RWPE1 (cell line): ENCODE measurements at places on chromosomes 3 and 15.

DNA sequence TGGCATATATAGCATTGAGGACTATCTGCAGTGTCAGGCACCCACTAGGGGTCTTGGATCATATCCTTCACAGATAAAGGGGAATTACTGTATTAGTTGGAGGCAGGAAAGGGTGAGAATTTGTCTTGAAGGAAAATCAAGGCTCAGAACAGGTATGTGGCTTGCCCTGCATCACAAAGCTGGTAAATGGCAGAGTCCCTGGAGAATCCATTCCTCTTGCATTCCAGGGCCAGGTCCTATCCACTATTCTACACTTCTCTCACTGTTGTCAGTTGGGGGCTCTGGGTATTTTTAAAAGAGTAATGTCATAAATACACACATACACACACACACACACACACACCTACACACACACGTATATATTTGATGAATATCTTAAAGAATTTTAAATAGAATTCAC, 19.8 kb upstream of the FGF12 start:
- DNase-seq = no peak

DNA sequence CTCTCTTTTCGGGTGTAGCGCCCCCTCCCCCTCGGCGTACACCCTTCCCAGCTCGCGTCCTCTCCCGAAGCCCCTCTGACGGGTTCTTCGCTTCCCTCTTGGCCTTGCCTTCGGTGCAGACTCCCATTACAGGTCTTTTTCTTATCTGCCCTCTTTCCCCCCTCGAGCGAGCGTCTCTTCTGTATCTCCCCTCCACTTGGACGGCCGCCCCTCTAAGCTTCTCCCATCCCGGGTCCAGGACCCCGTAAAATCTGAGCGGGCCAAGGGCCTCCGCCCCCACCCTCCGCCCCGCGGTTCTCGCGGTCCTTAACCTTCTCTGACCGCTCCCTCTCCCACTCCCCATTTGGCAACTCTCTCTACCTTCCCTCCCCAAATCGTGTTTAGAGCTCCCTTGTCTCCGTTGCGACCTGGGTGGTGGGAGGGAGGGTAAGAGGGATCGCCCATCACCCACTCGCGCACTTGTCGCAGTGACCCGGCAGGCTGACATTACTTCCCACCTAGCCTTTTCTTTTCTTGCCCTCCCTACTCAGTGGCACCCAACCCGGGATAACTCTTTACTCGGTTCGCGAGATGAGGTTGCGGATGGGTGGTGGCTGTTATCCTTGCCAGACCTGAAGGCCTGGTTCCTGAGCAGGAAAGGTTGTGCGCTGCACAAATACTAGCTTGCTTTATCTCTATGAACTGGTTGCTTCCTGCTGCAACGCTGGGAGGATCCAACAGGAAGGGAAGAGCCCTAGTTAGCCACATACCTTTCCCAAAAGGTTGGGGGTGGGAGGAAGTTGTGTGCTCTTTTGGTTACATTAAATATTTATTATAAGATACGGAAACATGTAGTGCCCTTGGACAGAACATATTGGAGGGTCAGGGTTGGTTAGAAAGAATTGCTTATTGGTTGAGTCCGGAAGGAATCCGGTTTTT, 922 bp downstream of the RAB11A start:
- DNase-seq = peak; percentile 43

DNA sequence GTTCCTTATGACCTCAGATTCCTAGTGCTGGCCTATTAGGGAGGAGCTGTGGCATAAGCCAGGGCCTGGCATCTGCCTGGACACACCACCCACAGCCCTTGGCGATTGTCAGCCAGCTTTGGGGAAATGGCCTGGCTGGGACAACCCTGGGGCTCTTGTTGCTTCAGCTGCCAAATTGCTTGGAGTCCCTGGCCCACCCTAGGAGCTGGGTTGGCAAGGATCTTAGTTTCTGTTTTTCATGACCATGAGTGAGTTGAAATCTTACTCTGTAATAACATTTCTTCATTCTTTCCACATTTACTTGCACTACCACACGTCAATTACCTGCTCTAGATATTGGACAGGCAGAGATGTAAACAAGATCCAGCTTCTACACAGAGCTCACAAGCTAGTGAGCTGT, 1.9 kb upstream of the MYZAP start:
- DNase-seq = no peak

DNA sequence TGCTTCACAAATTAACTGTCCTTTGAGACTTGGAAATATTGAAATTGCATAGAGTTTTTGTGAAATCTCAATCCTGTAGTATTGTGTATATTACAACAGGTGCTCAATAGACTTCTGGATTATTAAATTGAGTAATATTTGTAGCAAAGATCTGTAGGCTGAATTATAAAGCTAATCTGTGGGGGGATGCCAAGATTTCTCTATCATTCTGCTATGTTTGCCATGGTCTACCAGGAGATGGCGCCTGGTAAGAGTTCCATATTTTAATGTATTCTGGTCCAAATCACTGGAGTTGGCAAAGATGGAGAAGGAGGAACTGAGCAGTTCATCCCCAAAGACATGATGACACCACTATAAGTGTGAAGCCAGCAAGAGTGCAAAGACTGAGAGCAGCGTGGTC, 340.9 kb upstream of the TPRG1 start:
- DNase-seq = no peak

- peak; percentile 11 for DNase-seq
These were observed 16.8 kb upstream of the CRBN start for GRCh38 chr3:3196148-3196861.
